ENCODE measurements at places on chromosomes 3 and 15.

DNA sequence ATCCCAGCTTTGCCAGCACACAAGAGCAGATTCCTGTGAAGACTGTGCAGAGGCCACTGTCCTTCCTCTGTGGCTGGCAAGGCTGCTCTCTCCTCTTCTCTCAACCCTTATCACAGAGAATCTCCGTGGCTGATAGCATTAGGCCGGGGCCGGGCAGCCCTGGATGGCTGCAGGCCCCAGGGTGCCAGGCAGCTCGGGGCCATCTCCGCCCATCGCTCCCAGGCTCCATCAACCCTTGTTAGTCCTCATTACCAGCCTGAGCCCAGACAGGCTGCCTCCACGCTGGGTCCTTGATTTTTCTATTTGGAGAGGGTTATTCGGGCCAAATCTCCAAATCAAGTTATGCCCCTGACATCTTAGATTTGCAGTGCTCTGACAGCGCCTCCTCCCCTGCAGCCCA is 39.1 kb downstream of the MRPL46 start:
- DNase-seq: no peak

GRCh38 chr3:191401775-191402357 is 59.1 kb upstream of the PYDC2 start:
- DNase-seq: no peak

- no peak for DNase-seq
Measured at GRCh38 chr3:13322324-13322723, 97.8 kb downstream of the NUP210 start.

GRCh38 chr3:54783611-54784010 is 144.2 kb downstream of the LRTM1 start:
- DNase-seq: no peak

GRCh38 chr15:100704281-100705055 is 102.1 kb downstream of the ASB7 start:
- DNase-seq: no peak

GRCh38 chr15:36108541-36108940 is 470.9 kb upstream of the CDIN1 start:
- DNase-seq: no peak

DNA sequence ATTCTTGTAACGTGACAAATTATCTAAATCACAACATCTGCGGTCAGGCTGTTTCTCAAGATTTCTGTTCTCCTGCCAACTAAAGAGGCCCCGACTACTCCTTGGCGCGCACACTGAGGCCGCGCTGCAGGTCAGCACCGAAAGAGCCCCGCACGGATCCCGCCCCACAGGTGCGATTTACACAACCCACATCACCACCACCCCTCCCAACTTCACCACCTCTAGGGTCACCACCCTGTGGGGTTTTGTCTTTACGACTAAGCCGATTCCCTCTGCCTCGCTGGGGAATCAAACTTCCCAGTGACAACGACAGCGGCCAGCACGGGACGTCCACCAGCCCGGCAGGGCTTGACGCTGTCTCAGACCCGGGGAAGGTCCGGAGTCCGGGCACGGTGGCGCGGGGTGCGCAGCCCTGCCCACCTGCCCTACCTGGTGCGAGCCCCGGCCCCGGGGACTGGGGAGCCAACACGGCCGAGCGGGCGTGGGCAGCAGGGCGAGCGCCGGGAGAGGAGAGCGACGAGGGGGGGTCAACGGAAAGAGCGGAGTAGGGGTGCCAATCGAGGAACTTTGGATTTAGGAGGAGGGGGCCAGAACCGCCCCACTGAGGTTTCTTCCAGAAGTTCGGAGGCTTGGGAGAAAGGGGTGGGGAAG is 764 bp downstream of the UACA start:
- DNase-seq: no peak

DNA sequence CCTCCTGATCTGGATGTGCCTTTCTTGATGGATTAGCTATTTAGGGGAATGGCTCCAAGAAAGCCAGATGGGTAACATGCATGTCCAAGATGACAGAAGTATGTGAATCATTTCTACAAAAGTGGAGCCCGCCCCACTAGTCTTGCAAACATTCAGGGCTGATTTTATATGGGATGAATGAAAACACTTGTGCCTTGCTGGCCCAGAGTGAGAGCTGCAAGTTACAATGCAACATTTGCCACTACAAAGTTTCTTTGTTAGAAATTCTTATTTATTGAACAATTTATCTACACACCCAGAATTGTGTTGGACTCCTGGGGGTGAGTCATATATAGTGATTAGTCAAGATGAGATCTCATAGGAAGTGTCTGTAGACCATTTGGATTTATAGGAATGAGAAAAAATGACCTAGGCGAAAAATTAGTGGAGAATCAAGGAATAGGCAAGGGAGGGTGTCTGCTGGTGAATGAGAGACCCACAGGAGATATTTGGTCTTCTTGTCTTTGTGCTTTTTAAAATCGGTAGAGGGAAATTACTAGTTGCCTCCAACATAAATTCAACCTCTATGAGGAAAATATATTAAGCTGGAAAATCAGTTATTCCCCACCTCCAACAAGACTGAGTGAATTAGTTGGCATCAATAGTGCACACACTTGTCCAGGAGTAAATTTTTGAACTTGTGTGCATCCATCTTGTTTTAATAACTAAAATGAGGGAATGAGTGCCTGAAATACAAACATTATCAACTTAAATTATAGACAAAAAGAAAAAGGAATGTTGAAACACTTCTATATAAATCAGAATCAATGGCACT is 53.5 kb upstream of the DCBLD2 start:
- DNase-seq: no peak

GRCh38 chr3:126100634-126101301 is 16.8 kb upstream of the SLC41A3 start:
- no peak for DNase-seq

GRCh38 chr3:63779227-63779626 is 39.9 kb upstream of the C3orf49 start:
- DNase-seq: no peak

GRCh38 chr3:30934208-30934550 is 39.7 kb upstream of the GADL1 start:
- DNase-seq: peak; percentile 20

DNA sequence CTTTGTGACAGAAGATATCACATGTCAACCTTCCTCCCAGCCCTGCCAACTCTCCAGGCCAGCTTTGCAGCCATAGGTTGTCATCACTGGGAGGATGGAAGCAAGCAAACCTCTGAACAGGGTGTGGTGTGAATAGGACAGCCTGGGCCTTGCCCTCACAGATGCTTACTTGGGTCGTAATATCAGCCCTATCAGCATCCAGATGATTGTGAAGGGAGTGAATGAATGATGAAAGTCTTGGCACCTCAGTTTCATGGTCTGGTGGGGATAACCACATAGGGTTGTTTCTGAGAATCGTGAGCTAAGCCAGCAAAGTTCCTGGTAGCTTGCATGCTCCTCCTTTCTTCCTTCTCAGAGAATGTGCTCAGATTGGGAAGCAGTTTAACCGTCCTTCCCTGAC is 55.1 kb upstream of the POLR2M start:
- DNase-seq: no peak

DNA sequence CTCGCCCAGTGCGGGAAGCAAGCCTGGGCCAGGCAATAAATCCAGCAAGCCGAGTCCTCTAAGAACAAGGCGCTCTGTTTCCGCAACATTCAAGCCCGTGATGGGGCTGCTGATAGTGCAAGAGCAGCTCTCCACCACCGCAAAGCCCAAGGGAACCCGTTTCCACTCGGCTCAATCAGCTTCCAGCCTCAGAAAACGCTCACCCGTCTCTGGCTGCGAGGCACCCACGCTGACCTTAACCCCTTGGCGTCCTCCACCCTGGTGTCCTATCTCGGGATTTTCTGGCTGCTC is 17.8 kb downstream of the SPATA12 start:
- peak; percentile 4 for DNase-seq

DNA sequence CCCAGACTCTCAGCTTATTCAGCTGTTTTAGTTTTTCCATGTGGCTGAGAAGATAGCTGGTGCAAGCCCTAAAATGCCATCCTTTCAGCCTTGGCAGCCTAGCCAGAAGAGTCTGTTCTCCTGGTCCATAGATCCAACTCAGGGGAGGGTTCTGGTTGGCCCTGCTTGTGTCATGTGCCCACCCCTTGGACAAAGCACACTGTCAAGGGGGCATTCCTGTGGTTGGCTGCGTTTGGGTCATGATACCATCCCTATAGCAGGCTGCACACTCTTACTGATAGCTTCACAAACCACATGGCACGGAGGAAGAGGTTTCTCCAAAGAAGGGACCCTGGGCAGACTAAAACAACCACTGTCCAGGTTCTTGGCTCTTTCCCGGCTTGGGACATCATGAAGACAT is 8.4 kb upstream of the FSTL1 start:
- DNase-seq: no peak

DNA sequence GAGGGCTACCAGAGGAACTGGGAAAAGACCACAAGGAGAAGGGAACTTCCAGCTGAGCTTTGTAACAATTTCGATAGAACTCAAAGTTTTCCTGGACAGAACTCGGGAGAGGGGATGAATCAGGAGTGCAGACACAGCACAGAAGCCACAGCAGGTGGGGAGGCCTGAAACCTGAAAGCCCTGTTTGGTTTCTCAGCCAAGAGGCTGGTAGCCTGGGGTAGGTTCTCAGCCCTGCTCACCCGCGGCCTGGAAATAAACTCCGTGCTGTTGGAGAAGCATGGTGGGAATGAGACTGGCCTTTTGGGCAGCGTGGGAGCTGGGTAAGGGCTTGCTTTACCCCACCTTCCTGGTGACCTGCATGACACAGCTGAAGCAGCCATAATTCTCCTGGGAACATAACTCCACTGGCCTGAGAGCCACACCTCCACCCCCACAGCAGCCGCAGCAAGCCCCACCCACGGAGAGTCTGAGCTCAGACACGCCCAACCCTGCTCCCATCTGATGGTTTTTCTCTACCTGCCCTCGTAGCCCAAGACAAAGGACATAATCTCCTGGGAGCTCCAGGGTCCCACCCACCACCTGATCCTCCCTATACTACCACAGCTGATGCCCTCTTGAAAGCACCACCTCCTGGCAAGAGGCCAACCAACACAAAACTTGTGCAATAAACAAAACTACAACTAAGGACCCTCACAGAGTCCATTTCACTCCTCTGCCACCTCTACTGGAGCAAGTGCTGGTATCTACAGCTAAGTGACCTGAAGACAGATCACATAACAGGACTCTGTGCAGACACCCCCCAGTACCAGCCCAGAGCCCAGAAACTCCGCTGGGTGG is 52.5 kb upstream of the CHRM5 start:
- no peak for DNase-seq

DNA sequence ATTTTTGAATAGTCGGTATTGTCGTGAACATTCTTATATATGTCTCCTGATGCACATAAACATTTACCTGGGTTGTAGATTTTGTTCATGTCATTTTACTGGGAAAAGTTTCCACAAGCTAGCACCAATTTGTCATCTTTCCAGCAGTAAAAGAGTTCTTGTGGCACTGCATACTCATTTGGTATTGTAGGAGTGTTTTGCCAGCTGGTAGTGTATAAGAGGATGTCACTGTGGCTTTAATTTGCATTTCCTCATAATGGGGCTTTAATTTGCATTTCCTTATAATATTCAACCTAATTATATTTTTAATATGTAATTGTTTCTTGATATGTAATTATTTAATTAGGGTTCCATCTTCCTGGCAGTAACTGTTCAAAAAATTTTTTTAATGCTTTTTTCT is 21.2 kb upstream of the TNFSF10 start:
- no peak for DNase-seq

GRCh38 chr3:98945101-98945524 is 43.6 kb upstream of the DCBLD2 start:
- no peak for DNase-seq

- DNase-seq: no peak
Measured at GRCh38 chr3:149489060-149489690, 14.7 kb downstream of the TM4SF4 start.

- no peak for DNase-seq
Measured at GRCh38 chr3:110318108-110318507, 753.5 kb upstream of the NECTIN3 start.
